ENCODE measurements at places on chromosomes 7 and 10.

GRCh38 chr7:88224601-88225275 lies 4.9 kb upstream of the SRI start:
- DNase-seq = no peak

- no peak for DNase-seq
Observed at GRCh38 chr7:133165001-133165400, 83.1 kb upstream of the CHCHD3 start.

GRCh38 chr10:85458324-85458723 lies 908.3 kb downstream of the GRID1 start:
- no peak for DNase-seq

GRCh38 chr7:114989531-114989930 lies 67.6 kb downstream of the MDFIC start:
- DNase-seq = no peak

- DNase-seq = no peak
Observed at GRCh38 chr10:63624701-63625100, 103.5 kb downstream of the REEP3 start.

DNA sequence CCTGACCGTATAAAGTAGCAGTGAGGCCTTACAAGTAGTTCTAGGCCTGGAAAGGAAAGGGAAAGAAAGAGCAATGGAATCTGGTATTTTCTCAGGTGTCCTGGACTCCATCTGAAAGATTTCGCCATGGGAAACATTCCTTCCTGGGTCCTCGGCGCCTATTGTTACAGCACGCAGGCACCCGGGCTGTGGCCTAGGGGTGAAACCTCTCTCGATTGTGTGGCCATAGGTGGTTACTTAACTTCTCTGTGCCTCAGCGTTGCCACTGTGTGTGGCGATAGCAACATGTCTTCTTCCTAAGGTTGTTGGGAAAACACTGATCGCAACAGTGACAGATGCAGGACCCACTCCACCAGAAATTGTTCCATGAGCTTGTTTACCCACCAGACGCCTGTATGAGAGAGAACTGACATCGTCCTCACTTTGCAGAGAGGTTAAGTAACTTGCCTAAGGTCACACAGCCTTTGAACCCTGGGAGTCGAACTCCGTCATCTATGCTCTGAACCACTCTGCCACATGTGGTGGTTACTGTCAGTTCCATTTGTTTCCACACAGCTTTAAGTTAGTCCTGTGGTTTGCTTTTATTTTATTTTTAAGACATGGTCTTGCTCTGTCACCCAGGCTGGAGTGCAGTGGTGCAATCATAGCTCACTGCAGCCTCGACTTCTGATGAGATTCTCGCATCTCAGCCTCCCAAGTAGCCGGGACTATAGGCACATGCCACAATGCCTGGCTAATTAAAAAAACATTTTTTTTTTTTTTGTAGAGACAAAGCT lies 73.4 kb downstream of the LHPP start:
- DNase-seq = no peak

GRCh38 chr10:17805921-17806577 lies 3.1 kb upstream of the MRC1 start:
- peak; percentile 51 for DNase-seq

- peak; percentile 53 for DNase-seq
Observed at GRCh38 chr10:88932539-88933256, 19.9 kb downstream of the ACTA2 start.

- no peak for DNase-seq
Observed at GRCh38 chr10:91987397-91988037, 63.9 kb downstream of the BTAF1 start.

DNA sequence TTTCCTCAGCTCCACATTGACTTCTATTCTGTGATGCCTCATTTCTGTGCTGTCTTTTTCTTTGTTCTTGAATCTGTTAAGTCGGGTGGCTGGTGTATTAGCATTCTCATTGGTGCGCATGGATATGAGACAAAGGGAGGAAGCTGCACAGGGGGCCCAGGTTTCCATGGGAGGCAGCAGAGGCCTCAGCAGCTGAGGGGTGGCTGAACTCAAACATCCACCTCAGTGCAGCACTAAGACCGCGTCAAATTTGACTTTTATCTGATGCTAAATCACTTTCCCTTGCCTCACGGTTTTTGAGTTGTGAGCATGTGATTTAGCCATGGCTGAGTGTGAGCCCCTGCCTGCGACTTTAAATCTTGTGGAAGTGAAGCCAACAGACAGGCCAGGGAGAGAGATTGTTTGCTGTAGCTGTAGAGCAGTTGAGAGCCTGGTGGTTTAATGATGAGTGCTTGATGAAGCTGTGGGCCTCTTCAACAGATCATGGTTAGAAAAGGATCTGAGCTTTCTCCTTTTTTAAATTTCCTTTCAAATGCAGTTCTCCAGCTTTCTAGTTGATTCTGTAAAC lies 193.3 kb upstream of the ZNF804B start:
- no peak for DNase-seq

- no peak for DNase-seq
Observed at GRCh38 chr10:75544993-75545706, 113.7 kb downstream of the LRMDA start.

- no peak for DNase-seq
Observed at GRCh38 chr7:20651960-20652544, 36.6 kb downstream of the ABCB5 start.

DNA sequence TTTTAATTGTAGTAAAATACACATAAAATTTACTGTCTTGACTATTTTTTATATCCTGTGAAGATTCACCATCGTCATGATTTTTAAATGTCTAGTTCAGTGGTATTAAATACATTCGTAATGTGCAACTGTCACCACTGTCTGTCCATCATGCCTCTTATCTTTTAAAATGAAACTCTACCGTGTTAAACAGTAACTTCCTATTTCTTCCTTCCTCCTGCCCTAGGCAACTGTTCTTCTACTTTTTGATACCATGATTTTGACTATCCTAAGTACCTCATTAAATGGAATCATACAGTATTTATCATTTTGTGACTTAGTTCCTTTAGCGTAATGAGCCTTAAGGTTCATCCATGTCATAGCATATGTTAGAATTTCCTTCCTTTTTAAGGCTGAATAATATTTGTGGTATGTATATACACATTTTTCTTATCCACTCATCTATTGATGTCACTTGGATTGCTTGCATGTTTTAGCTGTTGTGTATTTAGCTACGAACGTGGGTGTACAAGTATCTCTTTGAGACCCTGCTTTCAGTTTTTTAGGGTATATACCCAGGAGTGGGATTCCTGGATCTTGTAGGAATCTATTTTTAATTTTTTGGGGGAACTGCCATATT lies 13.5 kb downstream of the SLK start:
- DNase-seq = no peak

GRCh38 chr10:99930731-99931550 lies 78.8 kb downstream of the DNMBP start:
- DNase-seq = no peak

DNA sequence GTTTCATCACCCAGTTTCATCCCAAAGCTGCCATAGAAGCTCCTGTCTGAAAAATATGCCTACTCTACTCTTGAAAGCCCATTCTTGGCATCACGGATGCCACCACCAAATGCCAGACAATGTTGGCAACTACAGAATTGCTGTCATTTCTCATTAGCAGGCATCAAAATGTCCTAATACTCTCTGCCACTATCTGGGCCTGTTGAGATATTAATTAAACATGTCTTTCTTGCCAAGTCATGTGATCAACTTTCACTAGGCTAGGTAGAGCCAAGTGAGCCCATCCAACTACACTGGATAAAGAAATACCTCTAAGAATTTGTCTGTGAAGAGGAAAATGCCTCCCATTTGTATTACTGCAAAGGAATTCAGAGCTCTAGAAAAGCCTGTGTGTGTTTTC lies 1093.3 kb upstream of the C7orf33 start:
- no peak for DNase-seq

GRCh38 chr7:82745117-82745516 lies 301.5 kb upstream of the CACNA2D1 start:
- no peak for DNase-seq

All from activated CD4-positive, alpha-beta T cell treated with anti-CD3 and anti-CD28 coated beads for 48 hours (primary cell).